T-helper 2 cell treated with Interferon-gamma antibody and Interleukin-4, amounts not matched to agents 5 μg/mL and 100 μg/mL, for 36 hours (primary cell): ENCODE measurements at places on chromosomes 13 and 19.

- peaks cover 10% of the 10 kb centered on the region for H3K36me3 ChIP-seq
- peaks cover 40% of the 10 kb centered on the region for H3K4me1 ChIP-seq
- H3K4me3 ChIP-seq, result peak overlapping the region; percentile 52
- H3K27me3 ChIP-seq, result peaks cover 8% of the 10 kb centered on the region
- DNase-seq, result no peak
These were observed 511.8 kb downstream of the KLF12 start for GRCh38 chr13:73622381-73622780.

GRCh38 chr19:2059422-2060201, 8.6 kb upstream of the MKNK2 start:
- no peaks in the 10 kb centered on the region for H3K27me3 ChIP-seq
- DNase-seq, result no peak
- H3K4me3 ChIP-seq, result peak overlapping the region; percentile 92
- H3K36me3 ChIP-seq, result no peaks in the 10 kb centered on the region
- H3K27ac ChIP-seq, result peak overlapping the region; percentile 93

DNA sequence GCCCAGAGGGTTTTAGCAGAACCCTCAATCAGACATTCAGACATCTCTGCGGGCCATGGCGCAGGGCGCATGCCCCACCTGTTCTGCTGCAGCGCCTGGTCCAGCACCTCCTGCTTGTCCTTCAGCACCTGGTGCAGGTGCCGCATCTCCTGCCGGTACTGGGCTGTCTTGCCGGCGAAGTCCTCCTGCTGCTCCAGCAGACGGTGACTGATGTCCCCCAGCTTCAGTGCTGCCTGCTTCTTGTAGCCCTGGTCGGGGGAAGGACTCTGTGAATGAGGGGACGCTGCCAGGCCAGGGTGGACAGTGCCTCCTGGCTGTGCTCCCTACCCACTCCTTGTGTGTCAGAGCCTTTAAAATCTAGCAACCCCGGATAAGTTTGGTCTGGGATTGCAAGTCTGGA, 12.2 kb upstream of the SLC7A9 start:
- H3K4me1 ChIP-seq, result no peaks in the 10 kb centered on the region
- DNase-seq, result no peak
- H3K36me3 ChIP-seq, result no peaks in the 10 kb centered on the region
- H3K4me3 ChIP-seq, result no peak overlapping the region
- no peaks in the 10 kb centered on the region for H3K27me3 ChIP-seq

DNA sequence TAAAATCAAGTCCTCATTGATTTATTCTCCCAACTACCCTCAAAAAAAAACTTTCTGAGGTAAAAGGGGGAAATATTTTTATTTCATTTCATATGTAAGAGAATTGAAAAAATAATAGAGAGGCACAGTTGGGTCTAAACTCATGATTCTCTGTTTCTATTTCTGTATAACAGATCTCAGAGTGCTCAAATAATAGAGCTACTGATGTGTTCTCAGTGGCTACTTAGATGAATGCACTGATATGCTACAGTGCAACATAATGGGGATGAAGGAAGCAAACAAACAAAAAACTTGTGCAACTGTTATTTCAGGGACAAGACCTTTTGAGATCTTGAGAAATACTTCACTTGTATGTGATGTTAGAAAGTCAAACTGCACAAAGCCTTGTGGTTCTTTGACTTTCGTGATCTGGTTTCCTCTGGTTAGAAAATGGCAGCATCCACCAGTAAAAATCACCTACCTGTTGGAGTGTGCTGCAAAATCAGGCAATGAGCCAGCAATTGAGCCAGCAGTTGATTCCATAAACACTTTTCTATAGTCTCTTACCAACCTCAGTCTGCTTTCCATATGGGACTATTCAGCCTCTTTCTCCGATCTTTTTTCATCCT, 9.7 kb upstream of the DACH1 start:
- no peak overlapping the region for H3K4me3 ChIP-seq
- peaks cover 6% of the 10 kb centered on the region for H3K4me1 ChIP-seq
- H3K36me3 ChIP-seq, result no peaks in the 10 kb centered on the region
- no peak overlapping the region for H3K27ac ChIP-seq
- peaks cover 8% of the 10 kb centered on the region for H3K27me3 ChIP-seq
- DNase-seq, result no peak

GRCh38 chr13:76882431-76882830, 3.8 kb downstream of the KCTD12 start:
- H3K27ac ChIP-seq, result no peak overlapping the region
- peaks cover 38% of the 10 kb centered on the region for H3K4me1 ChIP-seq
- no peak overlapping the region for H3K4me3 ChIP-seq
- H3K36me3 ChIP-seq, result peaks cover 9% of the 10 kb centered on the region
- H3K27me3 ChIP-seq, result peaks cover 6% of the 10 kb centered on the region

DNA sequence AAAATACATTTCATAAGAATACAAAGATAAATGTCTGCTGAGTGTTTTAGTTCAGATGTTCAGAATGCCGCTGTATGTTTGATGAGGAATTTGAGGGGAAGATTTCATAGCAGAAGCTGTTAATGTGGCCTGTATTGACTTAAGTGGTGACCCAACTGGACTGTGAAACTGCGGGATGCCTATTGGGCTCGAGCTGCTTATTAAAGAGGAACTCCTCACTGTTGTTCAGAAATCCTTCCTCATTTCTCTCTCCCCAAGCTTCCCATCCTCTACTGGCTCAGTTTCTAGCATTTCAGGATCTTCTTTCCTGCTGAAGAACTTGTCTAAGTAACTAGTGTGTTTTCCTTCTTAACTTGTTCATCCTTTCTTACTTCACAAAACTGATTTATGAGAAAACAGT, 20.4 kb downstream of the DGKH start:
- no peak overlapping the region for H3K27ac ChIP-seq
- H3K4me3 ChIP-seq, result no peak overlapping the region
- no peaks in the 10 kb centered on the region for H3K27me3 ChIP-seq
- H3K4me1 ChIP-seq, result peaks cover 20% of the 10 kb centered on the region

GRCh38 chr13:94145966-94146365, 333.5 kb downstream of the DCT start:
- H3K36me3 ChIP-seq, result no peaks in the 10 kb centered on the region
- no peak for DNase-seq
- peaks cover 2% of the 10 kb centered on the region for H3K27me3 ChIP-seq
- H3K4me1 ChIP-seq, result no peaks in the 10 kb centered on the region
- H3K27ac ChIP-seq, result no peak overlapping the region
- H3K4me3 ChIP-seq, result no peak overlapping the region

DNA sequence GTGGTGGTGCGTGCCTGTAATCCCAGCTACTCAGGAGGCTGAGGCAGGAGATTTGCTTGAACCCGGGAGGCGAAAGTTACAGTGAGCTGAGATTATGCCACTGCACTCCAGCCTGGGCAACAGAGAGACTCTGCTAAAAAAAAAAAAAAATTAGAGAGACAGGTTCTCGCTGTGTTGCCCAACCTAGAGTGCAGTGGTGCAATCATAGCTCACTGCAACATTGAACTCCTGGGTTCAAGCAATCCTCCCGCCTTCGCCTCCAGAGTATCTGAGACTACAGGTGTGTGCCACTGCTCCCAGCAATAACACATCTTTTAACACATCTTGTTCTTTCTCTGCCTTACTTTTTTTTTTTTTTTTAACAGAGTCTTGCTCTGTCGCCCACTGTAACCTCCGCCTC, 32.7 kb downstream of the CLEC17A start:
- DNase-seq, result no peak
- no peaks in the 10 kb centered on the region for H3K27me3 ChIP-seq
- no peak overlapping the region for H3K4me3 ChIP-seq
- no peaks in the 10 kb centered on the region for H3K36me3 ChIP-seq
- H3K27ac ChIP-seq, result no peak overlapping the region

- H3K27me3 ChIP-seq, result peaks cover 27% of the 10 kb centered on the region
- H3K36me3 ChIP-seq, result no peaks in the 10 kb centered on the region
- DNase-seq, result no peak
- H3K4me1 ChIP-seq, result peaks cover 1% of the 10 kb centered on the region
- no peak overlapping the region for H3K4me3 ChIP-seq
These were observed 19.2 kb upstream of the NANOS2 start for GRCh38 chr19:45933759-45934158.

DNA sequence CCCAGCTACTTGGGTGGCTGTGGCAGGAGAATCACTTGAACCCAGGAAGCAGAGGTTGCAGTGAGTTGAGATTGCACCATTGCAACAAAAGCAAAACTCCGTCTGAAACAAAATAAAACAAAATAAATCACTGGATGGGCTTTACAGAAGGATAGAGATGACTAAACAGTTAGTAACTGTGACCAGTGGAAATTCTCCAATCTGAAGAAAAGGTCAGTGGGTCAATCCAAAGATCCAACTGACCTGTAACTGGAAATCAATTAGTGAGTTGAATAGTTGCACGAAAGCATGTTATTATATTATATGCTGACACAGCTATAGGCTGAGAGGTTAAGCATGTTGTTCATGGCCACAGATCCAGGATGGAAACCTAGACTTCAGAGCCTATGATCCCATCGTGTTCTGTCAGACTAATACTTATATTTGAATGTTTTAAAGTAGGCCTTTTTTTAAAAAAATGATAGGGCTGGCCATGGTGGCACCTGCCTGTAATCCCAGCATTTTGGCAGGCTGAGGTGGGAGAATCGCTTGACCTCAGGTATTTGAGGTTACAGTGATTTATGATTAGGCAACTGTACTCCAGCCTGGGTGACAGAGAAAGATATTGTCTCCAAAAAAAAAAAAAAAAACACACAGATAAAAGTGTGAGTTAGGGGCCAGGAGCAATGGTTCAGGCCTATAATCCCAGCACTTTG, 1.4 kb downstream of the ECH1 start:
- peaks cover 40% of the 10 kb centered on the region for H3K36me3 ChIP-seq
- no peak for DNase-seq
- peak overlapping the region; percentile 89 for H3K4me3 ChIP-seq

- peaks cover 15% of the 10 kb centered on the region for H3K4me1 ChIP-seq
- DNase-seq, result peak; percentile 42
- H3K36me3 ChIP-seq, result peaks cover 1% of the 10 kb centered on the region
- peak overlapping the region; percentile 11 for H3K27ac ChIP-seq
These were observed 23.1 kb downstream of the SIGLEC5 start for GRCh38 chr19:51607077-51607476.

GRCh38 chr13:26897706-26898550, 137.3 kb upstream of the GPR12 start:
- H3K4me1 ChIP-seq, result no peaks in the 10 kb centered on the region
- no peak overlapping the region for H3K27ac ChIP-seq
- no peak overlapping the region for H3K4me3 ChIP-seq
- H3K27me3 ChIP-seq, result no peaks in the 10 kb centered on the region

- H3K36me3 ChIP-seq, result no peaks in the 10 kb centered on the region
- DNase-seq, result no peak
- no peaks in the 10 kb centered on the region for H3K27me3 ChIP-seq
- no peaks in the 10 kb centered on the region for H3K4me1 ChIP-seq
- no peak overlapping the region for H3K4me3 ChIP-seq
These were observed 22.1 kb upstream of the F7 start for GRCh38 chr13:113083402-113084061.

DNA sequence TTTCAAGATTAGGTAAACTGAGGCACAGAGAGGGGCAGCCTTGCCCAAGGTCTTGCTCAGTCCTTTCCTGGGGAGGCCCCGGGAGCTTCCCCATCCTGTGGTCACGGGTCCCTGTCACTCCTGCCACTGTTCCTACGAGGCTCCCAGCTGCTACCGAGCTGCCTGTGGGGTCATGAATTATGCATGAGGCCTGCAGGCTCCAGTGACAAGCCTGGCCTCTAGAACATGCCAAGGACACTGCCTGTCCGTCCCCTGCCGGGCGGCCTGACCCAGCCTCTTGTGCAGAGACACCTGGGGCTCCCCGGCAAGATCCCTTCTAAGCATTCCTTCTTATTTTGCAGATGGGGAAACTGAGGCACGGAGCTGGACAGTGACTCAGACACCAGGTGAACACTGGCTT, 2.7 kb downstream of the FCHO1 start:
- H3K36me3 ChIP-seq, result peaks cover 50% of the 10 kb centered on the region
- H3K4me3 ChIP-seq, result no peak overlapping the region
- DNase-seq, result no peak
- peaks cover 42% of the 10 kb centered on the region for H3K4me1 ChIP-seq

DNA sequence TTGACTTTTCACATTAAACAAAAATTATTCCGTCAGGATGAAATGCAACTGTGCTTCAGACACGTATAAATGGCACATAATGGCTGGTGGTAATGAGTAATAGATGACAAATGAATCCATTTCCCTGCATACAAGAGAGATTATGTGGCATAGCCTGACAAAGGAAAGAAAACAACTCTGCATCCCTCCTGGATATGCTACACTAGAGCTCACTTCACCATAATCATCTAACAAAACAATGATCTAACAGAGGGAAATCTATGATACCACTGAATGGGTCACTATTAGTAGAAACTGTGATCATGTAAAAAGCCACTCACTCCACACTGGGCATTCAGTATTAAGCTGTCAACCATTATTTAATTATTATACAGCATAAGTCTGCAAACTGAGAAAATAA, 1498.4 kb downstream of the EFNB2 start:
- H3K4me3 ChIP-seq, result no peak overlapping the region
- H3K27ac ChIP-seq, result no peak overlapping the region
- no peaks in the 10 kb centered on the region for H3K27me3 ChIP-seq
- DNase-seq, result no peak
- no peaks in the 10 kb centered on the region for H3K36me3 ChIP-seq

- peaks cover 4% of the 10 kb centered on the region for H3K4me1 ChIP-seq
These were observed 61.3 kb downstream of the CELF5 start for GRCh38 chr19:3285647-3286176.

DNA sequence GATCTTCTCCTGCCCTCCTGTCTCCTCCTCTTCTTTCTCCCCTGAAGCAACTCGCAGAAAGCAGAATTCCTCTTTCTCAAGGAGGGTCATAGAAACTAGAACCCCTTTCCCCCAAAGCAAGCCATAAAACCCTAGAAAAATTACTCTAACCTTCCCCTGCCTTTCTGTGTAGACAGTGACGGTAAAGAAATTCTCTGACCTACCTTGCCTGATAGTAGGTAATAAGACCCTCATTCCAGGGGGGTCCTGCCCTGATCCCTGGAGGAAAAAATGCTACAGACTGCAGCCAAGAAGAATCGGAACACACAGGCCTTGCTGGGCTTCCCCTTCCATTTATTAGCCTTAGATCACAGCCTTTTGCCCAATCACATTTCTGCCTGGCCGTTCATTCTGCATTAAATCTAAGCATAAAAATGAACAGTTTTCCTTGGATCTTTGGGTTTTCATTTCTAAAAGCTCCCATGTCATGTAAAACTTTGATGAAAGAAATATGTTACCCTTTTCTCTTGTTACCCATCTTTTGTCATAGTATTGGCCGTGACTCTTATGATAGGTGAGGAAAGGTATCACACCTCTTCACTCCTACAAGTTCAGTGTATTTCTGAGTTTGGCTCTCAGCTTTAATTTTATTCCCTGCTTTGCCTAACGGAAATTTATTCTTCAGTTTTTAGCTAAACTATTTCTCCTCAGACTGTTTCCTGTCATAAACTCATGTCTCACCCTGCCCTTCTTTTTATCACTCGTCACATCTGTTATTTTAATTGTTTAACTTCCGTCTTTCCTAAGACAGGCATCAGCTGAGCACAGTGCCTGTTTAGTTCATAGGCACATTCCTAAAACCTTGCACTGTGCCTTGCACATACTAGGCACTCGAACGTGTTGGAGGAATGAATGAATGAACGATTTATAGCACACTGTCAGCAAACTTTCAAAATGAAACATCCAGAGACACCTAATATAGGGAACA, 20.4 kb upstream of the CPB2 start:
- H3K4me3 ChIP-seq, result peak overlapping the region; percentile 41
- H3K27ac ChIP-seq, result peak overlapping the region; percentile 75
- H3K27me3 ChIP-seq, result no peaks in the 10 kb centered on the region
- DNase-seq, result no peak

GRCh38 chr19:1370579-1371361, 12.9 kb upstream of the NDUFS7 start:
- H3K27me3 ChIP-seq, result no peaks in the 10 kb centered on the region
- no peak overlapping the region for H3K4me3 ChIP-seq
- DNase-seq, result no peak
- no peaks in the 10 kb centered on the region for H3K4me1 ChIP-seq
- no peak overlapping the region for H3K27ac ChIP-seq

- peaks cover 2% of the 10 kb centered on the region for H3K27me3 ChIP-seq
- no peaks in the 10 kb centered on the region for H3K36me3 ChIP-seq
- H3K4me3 ChIP-seq, result no peak overlapping the region
These were observed 280.0 kb downstream of the LHFPL6 start for GRCh38 chr13:39322836-39323585.
